Myocyte (in vitro differentiated cells): ENCODE measurements at places on chromosomes 6 and 20.

GRCh38 chr20:40860487-40860902, 168.1 kb upstream of the TOP1 start:
- peak; percentile 76 for DNase-seq

DNA sequence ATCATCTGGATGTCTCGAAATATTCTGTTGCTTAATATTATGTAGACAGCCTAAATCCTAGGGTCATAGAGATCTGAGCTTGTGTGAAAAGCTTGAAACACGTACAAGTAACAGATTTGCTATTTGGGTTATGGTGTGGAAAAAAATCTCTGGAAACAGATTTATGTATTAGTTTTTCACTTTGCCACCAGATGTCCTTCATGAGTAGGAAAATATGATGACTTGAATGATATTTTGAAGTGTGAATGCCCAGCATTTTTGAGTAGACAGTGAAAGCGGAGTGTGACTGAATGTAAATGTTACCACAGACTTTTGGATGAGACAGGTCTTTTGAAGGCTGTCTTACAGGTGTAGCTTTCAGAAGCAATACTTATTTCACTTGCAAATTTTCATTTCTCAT, 4.2 kb upstream of the BMP6 start:
- DNase-seq, result peak; percentile 38

DNA sequence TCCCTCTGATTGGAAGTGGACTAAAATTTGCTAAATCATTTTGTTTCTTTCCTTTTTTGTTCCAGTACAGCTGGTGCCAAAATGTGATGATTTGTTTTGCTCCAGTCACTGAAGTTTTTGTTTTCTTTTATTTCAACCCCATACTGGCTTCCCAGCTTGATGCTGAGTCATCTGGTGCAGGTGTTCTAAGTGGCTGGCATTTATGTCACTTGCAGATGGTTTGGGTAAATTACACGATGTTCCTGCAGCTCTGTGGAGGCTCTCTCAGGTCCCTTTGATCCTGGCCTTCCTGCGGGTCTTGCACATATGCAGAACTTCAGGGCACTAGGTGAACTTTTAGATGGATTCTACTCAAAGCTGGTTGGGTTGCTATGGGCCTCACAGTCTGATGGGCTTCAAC, 577.7 kb downstream of the HAO1 start:
- DNase-seq, result no peak

DNA sequence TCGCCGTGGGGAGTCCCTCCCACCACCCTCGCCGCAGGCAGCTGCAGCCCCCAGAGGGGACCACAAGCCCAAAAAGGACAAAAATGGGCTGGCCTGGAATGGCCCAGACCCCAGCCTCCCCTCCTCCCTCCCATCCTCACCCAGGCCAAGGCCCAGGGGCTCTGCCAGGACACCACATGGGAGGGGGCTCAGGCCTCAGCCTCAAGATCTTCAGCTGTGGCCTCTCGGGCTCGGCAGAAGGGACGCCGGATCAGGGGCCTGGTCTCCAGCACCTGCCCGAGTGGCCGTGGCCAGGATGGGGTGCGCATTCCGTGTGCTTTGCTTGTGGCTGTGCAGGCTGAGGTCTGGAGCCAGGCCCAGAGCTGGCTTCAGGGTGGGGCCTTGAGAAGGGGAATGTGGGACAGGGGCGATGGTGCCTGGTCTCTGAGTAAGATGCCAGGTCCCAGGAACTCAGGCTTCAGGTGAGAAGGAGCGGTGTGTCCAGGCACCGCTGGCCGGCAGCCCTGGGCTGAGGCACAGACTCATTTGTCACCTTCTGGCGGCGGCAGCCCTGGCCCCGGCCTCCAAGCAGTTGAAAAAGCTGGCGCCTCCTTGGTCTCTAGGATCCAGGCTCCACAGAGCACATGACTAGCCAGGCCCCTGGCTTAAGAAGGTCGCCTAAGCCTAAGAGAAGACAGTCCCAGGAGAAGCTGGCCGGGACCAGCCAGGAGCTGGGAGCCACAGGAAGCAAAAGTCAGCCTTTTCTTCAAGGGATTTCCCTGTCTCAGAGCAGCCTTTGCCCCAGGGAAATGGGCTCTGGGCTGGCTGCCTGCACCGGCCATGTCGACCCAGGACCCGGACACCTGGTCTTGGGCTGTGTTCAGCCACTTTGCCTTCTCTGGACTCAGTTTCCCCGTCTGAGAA, 35.2 kb upstream of the MRGBP start:
- peak; percentile 76 for DNase-seq

DNA sequence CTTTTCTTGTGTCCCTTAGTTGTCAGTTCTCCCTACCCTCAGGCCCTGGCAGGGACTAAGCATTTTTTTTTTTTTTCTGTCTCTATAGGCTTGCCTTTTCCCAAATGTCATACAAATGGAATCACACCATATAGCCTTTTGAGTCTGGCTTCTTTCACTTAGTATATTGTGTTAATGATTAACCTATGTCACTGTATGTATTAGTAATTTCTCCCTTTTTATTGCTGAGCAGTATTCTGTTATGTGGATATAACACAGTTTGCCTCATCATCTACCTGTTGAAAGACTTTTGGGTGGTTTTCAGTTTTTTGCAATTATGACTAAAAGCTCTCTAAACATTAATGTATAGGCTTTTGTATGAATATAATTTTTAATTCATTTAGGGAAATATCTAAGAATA, 16.0 kb upstream of the FBXO30 start:
- no peak for DNase-seq

DNA sequence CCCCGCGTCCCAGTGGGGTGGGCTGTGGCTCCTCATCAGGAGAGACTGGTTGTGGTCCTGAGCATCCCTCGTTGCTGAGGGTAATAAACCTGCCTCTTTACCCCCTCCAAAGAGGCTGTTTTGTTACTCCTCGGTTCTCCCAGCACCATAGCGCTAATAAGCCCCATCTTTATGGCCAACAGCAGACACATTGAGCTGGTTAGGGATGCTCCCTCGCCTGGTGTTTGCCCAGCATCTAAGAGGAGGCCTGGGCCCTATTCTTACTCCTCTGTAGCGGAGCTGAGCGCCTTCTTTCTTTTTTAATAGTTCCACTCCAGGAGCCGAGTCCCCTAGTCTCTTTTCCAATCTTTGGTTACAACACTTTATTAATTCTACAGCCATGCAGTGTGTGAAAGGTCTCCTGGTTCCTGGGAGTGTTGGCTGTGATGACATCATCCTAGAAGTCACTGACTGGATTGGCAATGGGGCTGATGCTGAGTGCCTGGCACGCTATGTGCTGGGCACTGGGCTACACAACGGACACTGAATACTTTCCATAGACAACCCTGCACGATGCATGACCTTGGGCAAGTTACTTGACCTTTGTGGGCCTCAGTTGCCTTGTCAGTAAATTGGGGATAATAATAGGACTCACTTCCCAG, 50.6 kb upstream of the CCDC167 start:
- no peak for DNase-seq

- DNase-seq, result peak; percentile 76
Observed at GRCh38 chr6:84762220-84763002, 2.0 kb downstream of the TBX18 start.

GRCh38 chr6:106223300-106223930, 102.1 kb downstream of the ATG5 start:
- peak; percentile 71 for DNase-seq

DNA sequence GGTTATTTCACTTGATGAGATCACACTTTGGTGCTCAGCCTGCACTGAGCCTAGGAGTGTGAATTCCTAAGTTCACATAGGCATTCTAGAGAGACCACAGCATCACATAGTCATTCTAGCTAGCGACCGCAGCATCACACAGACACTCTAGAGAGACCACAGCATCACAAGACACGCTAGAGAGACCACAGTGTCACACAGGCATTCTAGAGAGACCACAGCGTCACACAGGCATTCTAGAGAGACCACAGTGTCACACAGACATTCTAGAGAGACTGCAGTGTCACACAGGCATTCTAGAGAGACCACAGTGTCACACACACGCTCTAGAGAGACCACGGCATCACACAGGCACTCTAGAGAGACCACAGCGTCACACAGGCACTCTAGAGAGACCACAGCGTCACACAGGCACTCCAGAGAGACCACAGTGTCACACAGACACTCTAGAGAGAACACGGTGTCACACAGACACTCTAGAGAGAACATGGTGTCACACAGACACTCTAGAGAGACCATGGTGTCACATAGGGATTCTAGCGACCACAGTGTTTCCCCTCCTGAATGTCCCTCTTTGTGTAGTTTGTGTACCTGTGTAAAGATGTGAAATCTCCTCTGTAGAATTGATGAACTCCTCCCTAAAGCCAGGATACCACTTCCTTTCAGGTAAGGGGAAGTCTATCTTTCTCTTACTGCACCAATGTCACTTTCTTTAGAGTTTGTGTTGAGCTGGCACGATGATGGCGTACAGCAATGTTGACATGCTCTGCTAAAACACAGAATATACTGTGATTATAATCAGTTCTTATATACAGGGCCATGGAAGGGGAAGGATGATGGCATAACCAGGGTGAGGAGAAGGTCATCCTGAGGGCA, 169.4 kb downstream of the ZDHHC14 start:
- peak; percentile 36 for DNase-seq
